ENCODE measurements at places on chromosomes 16 and 17.

GRCh38 chr17:40178021-40178601 lies 841 bp downstream of the RAPGEFL1 start:
- no peak for DNase-seq

DNA sequence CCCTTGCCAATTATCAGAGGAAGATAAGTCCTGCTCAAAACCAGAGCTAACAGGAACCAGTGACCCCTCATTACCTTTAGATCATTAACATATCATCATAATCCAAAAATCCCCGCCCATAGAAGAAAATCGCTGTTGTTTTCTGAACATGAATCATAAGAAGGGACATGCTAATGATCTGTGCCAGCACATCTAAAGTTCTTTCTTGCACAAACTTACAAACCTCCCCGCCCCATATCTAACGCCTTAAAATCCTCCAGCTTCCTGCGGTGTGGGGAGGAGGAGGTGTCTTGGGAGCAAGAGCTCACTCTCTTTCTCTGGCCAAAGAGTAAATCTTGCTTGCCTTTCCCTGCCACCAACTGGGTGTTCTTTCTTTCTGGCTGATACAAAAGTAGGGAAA lies 78.3 kb downstream of the IRX3 start:
- no peak for DNase-seq

GRCh38 chr17:16465052-16465312 lies 27.0 kb downstream of the LRRC75A start:
- DNase-seq, result no peak

DNA sequence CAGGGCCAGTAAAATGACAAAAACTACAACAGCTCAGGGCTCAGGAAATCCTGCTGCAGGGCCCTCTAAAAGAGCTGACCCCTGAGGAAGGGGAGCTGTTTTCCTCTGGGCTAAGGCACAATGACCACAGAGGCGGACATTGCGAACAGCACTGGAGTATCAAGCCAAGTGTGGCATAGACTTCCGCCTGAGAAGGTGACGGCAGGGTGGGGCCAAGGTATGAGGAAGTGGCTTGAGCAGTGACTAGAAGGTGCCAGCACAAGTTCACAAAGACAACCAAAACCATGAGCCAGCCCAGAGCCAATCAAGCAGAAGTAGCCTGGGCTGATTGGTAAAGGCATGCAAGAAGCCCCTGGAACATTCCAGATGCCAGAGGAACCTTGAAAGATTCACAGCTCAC lies 13.9 kb downstream of the ERN2 start:
- no peak for DNase-seq

- no peak for DNase-seq
Observed at GRCh38 chr16:84406006-84406963, 37.9 kb downstream of the ATP2C2 start.

DNA sequence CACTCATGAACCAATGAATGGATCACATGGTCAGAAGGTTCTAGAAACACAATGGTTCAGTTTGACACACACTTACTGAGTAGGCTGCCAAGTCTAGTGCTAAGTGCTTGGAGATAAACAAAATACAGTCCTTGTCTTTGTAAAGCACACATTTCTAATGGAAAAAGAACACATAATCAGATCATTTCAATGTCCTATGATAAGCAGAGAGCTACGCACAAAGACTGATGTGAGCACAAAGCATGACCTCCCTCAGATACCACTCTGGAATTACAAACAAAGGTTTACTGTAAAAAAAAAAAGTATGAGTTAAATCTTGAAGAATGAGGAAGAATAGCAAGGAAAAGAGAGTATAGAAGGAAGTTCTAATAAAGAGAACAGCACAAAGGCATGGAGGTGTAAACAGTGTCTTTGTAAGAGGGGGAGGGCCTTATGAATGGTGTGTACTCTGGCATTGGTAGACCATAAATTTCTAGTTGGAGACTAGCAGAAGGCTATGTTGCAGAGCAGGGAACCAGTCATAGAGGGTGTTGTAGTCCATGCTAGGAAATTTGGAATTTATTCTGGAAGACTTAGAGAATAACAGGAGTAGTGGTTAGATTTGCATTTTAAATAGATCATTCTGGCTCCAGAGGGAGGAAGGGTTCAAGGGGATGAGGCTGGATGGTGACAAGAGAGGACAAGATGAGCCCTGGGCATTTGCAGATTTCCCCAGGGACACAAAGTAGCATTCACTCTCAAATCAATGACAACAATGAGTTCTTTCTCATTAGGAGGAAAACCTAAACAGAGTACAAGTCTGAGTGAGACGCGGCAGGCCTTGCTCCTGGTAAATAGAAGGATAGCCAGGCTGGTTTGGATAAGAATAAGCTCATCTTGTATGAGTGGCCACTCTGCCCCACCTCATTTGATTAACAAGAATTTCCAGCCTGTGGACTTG lies 468.0 kb downstream of the TOX3 start:
- no peak for DNase-seq

DNA sequence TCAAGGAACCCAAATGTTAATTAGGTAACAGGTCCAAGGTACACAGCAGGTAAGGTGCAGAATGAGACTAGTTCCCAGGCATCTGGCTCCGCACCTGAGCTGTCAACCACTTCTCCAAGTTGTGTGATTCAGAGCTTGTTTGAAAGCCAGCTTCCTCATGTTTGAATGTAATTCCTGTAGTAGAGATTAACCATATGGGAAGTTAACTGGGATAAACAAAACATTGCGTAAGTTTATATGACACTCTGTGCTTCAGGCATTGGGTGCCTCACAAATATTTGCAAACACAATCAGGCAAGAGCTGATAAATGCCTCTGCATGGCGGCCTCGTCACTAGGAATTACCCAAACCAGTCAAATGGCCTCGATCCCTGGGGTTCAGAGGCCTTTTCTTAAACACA lies 27.9 kb upstream of the CPHXL start:
- no peak for DNase-seq

GRCh38 chr17:36501351-36501750 lies 14.9 kb downstream of the ZNHIT3 start:
- DNase-seq, result no peak

GRCh38 chr17:82882715-82883418 lies 43.0 kb upstream of the ZNF750 start:
- peak; percentile 39 for DNase-seq

- no peak for DNase-seq
Observed at GRCh38 chr16:74909665-74910064, 75.3 kb downstream of the WDR59 start.

DNA sequence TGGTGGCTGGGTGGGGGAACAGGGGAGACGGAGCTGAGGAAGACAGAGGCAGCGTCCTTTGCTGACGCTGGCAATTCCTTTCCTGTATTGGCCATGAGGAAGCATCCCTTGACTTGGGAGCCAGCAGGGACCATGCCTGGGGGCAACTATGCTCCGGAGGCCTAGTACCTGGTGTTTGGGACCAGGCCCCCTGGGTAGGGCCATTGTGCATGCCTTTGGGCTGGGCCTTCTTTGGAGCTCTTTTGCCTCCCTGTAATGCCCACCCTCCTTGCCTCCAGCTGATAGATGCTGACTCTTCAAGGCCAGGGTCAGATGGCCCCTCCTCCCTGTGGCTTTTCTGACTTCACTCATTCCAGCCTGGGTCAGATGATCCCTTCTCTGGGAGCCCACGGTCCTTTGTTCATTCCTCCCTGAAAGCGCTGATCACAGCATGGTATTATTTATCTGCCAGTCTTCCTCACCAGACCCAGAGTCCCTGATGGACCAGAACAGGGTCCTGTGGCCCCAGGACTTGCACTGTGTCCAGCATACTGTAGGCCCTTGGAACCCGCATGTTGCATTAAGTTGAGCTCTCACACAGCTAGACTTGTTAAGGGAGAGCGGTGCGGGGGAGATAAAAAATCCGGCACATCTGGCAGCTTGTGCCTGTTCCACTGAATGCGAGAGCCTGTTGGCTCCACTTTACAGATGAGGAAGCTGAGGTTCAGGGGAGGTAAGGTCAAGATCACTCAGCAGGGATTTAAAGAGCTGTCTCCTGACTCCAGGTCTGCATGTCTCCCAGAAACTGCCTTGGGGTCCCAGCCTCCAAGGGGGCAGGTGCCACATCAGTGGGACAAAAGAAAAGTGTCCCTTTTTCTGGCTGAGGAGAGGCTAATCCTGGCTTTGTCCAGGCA lies 2.9 kb downstream of the STARD3 start:
- DNase-seq, result no peak

DNA sequence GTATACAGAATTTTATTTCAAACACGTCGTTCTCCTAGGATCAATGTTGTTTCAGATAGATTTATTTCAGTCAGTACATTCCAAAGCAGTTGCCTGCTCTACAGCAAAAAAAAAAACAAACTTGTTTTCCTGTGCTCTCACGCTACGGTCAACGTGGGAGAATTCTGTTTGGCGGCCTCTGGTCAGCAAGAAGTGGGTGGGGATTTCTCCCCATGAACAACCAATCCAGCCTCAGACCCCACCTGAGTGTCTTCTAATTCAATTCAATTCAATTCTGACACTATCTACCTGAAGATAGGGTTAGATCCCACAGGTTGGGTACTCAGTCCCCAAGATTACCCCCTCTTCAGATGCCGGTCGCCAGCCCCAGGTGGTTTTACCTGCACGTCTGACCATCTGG lies 22.1 kb downstream of the C17orf58 start:
- DNase-seq, result no peak

- no peak for DNase-seq
Observed at GRCh38 chr16:80197741-80198201, 343.0 kb upstream of the DYNLRB2 start.

- DNase-seq, result no peak
Observed at GRCh38 chr17:49978501-49978900, 9.5 kb downstream of the DLX4 start.

GRCh38 chr17:45628019-45628418 lies 137.5 kb upstream of the PLEKHM1 start:
- no peak for DNase-seq

DNA sequence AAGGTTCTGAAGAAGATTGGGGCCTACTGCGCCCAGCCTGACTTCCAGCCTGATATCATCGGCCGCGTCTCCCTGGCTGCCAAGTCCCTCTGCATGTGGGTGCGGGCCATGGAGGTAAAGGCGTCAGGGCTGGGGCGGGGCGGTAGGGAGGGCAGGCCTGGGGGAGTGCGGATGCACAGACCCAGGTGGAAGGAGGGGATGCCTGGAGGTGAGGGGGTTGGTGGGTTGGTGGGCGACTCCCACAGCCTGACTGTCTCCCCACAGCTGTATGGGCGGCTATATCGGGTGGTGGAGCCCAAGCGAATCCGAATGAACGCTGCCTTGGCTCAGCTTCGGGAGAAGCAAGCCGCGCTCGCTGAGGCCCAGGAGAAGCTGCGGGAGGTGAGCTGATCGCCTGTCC lies 26.8 kb upstream of the KDM6B start:
- no peak for DNase-seq

GRCh38 chr16:50839356-50839755 lies 97.5 kb downstream of the CYLD start:
- no peak for DNase-seq

DNA sequence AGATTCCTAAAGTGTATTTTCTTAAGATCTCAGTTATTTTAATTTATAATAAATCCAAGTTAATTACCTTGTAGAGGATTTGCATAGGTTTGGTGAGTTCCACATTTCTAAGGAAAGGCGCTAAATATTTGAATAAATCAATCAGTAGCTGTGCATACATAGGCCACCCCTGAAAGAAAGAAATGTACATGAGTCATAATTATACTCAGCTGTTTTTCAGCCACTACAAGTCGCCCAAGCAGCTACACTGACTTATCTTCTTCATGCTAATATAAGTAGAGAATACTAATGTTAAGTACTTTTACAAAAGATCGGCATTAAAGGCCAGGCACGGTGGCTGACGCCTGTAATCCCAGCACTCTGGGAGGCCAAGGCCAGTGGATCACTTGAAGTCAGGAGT lies 14.9 kb downstream of the SETD6 start:
- no peak for DNase-seq

GRCh38 chr17:55731586-55732250 lies 9.1 kb upstream of the TMEM100 start:
- DNase-seq, result no peak

DNA sequence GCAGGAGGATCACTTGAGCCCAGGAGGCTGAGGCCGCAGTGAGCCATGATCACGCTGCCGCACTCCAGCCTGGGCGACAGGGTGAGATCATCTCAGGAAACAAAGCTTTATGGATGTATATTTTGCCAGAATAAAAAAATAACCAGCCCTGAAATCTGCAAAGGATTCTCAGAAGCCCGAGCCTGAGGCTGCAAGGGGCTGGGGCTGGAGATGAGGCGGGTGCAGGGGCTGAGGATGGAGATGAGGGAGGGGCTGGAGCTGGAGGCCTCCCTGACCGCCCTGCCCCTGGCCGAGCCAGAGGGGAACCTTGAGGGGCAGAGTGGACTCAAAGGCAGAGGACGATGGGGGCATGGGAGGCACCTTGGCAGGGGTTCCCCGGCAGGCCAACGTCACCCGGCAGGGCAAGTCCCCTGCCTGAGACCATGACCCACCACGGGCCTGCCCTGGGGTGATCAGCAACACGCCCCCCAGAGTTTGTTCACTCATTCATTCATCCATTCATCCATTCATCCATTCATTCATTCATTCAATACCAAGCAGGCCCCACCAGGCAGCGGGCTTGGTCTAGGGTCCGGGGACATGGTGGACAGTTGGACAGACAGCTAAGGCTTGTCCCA lies 32.5 kb downstream of the PIEZO1 start:
- DNase-seq, result no peak

GRCh38 chr16:52251495-52251894 lies 295.4 kb downstream of the TOX3 start:
- no peak for DNase-seq

- no peak for DNase-seq
Observed at GRCh38 chr16:13351601-13352217, 450.3 kb downstream of the SHISA9 start.

- DNase-seq, result no peak
Observed at GRCh38 chr17:76598004-76598439, 12.4 kb upstream of the ST6GALNAC2 start.

- no peak for DNase-seq
Observed at GRCh38 chr16:56898847-56899246, 33.1 kb upstream of the HERPUD1 start.

DNA sequence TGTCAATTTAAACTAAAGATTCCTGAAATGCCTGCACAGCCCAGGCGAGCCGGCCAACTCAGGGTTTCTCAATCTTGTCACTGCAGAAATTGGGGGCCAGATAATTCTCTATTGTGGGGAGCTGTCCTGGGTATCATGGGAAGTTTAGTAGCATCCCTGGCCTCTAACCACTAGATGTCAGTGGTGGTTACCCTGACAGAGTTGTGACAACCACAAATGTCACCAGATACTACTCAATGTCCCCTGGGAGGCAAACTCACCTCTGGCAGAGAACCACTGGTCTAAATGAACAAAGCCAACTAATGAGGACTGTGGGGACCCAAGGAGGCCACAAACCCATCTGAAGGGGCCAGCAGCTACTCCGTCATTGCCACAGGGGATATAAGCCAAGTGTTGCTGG lies 90.9 kb downstream of the MYH11 start:
- no peak for DNase-seq

- no peak for DNase-seq
Observed at GRCh38 chr17:76481071-76481655, 13.8 kb downstream of the AANAT start.

- no peak for DNase-seq
Observed at GRCh38 chr16:52069866-52070265, 477.1 kb downstream of the TOX3 start.

DNA sequence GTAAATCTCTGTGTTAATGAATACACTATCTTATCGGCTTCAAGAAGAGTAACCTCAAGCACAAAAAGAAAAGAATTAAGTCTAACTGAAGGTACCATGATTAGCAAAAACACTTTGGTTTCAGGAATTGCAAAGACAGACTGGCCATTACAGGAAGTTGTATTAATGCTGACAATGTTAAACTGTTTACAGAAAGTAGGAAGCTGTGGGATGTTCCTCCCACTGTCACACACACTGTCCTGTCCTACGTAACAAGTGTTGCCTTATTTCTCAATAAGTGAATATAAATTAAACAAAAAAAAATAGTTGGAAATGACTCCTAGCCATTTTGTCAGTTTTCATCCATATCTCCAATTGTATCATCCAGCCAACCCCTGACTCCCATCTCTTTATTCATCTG lies 8.6 kb downstream of the GNA13 start:
- DNase-seq, result no peak
